Testis (tissue), 5 donors: ENCODE measurements at places on chromosomes 2 and 18. TPM values are rescaled to one million over a fixed set of nuclear protein-coding genes. Genes with fewer than 3 reads are reported as not detected.

Gene TUBA4B
- not detected for total RNA-seq

Gene ARHGAP25
- total RNA-seq: 6.2 TPM

Gene INHA
- total RNA-seq: 325 TPM

Gene SPATA3
- total RNA-seq: 18.6 TPM

Gene SERPINB10
- total RNA-seq: not detected

Gene SERPINB13
- total RNA-seq: not detected

Gene ABCB11
- 7.2 TPM for total RNA-seq
